CD4-positive, alpha-beta T cell treated with Interleukin-2 at 100 ng/mL for 4 hours (primary cell): ENCODE measurements at places on chromosomes 4 and X.
A peak's percentile ranks its signal among the peaks of the same experiment; 100 is the strongest.

DNA sequence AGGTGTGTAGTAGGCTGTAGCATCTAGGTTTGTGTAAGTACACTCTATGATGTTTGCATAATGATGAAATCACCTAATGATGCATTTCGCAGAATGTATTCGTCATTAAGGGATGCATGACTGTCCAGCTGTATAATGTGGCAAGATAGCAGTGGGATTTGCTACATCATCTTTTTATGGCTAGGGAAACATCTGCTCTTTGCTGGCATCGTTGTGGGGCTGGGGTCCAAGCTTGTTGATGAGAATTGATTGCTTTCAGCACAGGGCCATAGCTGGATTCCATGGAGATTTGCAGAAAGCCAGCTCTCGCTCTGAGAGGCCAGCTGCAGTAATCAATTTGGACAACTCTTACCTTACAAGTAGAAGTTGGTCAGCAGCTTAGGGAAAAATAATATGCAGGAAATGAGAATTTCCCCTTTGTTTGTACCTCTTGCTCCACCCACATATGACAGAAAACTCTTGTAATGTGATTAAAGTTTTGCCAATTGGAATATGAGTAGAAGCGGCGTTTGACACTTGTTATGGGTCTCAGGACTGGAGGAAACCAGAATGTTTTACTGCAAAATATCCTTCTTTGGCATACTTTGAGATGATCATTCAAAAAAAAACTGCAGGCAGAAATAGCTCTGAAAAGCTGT is 310.5 kb downstream of the RAPGEF2 start:
- DNase-seq, result no peak

- no peak for DNase-seq
Measured at GRCh38 chr4:89161841-89162240, 50.5 kb downstream of the TIGD2 start.

- DNase-seq, result no peak
Measured at GRCh38 chr4:25621027-25621930, 34.4 kb upstream of the SLC34A2 start.

DNA sequence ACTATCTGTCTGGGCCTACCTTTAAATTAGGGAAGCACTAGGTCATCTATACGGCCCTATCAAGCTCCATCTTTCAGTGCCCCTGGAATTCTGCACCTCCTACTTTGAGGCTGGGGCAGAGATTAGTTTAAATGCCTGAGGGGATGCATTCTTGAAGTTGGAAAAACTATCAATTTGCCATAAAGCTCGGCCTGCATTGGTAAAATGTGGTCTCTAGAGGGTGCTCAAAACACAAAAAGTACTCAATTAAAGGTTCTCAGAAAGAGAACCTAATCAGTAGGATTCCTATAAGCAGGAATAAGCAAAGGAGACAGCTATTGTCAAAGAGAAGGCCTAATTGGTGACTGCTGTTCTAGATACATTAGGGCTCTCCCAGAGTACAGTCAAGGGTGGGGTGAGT is 111.7 kb downstream of the AMER1 start:
- DNase-seq, result peak; percentile 0

DNA sequence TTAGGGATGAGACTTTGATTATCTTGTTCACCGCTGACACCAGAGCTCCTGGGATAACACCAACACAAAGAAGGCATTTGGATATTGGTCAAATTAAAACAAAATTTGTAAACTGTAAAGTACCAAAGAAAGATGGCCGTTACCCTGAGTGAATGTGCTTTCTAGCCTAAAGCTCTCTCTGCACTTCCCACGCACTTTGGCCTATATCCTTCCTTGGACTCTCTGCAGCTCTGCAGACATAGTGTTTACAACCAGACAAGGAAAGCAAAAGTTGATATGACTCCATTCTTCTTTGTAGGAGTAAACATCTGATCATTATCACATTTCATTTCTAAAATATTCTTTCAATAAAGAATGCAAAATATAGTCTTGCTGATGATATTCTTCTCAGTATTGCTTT is 44.8 kb upstream of the PITX2 start:
- no peak for DNase-seq

- no peak for DNase-seq
Measured at GRCh38 chrX:37686996-37687395, 1.4 kb downstream of the XK start.

- no peak for DNase-seq
Measured at GRCh38 chr4:68773699-68774098, 42.1 kb upstream of the UGT2B10 start.

- no peak for DNase-seq
Measured at GRCh38 chrX:46910415-46910814, 1.8 kb upstream of the JADE3 start.

DNA sequence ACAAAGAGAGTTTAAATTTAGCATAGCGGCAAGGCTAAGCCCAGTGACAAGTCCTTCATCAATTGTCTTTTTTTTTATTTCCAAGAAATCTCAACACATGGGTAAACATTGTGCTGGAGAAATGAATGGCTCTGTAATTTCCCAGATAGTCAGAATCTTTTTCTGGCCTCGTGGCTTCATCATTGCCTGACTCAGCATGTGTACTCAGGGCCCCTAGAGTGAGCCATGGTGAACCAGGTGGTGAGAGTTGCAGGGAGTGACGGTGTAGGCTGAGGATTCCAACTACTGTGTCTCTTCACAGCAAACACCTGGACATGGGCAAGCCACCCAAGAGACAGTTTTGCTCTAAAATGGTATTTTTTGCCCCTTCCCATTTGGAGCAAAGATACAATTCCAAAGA is 43.1 kb upstream of the UCP1 start:
- no peak for DNase-seq
